ACHN (cell line): ENCODE measurements at places on chromosomes 12 and 14.

GRCh38 chr12:57539134-57539768 is 7.7 kb downstream of the DCTN2 start:
- DNase-seq, result no peak

- no peak for DNase-seq
Measured at GRCh38 chr12:34339922-34340321, 317.6 kb downstream of the ALG10 start.

GRCh38 chr12:29867823-29868222 is 84.1 kb upstream of the TMTC1 start:
- DNase-seq, result no peak

GRCh38 chr12:94089891-94090290 is 58.5 kb upstream of the PLXNC1 start:
- no peak for DNase-seq

GRCh38 chr14:102370305-102370809 is 7.6 kb downstream of the TECPR2 start:
- no peak for DNase-seq

DNA sequence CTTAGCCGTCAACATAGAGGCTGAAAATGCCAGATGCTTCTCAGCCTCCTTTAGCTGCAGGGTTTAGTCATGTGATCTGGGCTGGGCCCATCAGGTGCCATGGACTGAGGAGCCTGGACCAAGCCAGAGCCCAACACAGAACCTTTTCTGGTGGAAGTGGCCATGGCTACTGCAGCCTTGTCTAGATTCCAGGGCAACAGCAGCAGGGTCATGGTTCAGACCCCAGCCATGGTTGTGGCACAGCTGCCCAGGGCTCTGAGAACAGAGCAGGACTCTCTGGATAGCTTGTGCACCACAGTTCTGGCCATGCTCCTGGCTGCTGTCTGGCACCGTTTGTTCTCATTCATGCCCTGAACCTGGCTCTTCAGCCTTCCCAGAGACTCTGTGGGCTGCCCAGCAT is 47.0 kb upstream of the PTGR2 start:
- DNase-seq, result no peak

DNA sequence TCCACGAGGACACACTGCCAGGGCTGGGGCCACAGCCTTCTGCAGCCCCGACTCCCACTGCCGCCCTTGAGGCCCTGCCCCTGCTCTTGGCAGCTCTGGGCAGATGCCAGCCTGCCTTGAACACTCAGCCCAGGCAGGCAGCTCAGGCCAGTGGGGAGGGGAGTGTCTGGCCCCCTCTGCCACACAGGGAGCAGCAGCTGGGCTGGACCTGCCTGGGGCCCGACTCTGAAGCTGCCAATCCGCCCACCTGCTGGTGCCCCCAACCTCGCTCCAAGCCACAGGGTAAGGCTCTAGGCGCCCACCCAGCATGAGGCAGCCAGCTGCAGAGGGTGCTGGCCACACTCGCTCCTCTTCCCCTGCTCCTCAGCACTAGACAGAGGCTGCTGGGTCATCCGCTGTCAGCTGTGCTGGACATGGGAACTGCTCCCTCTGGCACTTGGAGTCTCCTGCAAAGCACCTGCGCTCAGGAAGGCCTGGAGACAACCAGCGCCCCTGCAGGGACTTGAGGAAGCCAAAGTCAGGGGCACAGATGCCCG is 24.6 kb upstream of the NUDT14 start:
- DNase-seq, result peak; percentile 16

DNA sequence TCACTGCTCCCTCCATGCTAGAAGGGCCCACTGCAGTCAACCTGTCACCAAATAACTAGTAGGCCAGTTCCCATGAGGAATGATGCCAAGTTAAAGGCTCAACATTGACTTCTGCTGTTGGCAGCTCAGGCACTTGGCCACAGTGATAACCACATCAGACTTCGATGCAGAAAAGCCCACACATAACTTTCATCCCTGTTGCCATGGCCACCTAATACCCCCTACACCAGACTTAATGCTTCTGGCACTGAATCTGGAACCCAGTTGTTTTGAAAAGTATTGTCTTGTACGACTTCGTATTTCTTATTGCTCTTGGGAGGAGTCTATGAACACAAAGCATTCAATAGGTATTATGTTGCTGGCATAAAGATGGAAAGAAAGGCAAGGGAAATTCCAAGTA is 44.3 kb upstream of the HELB start:
- DNase-seq, result no peak

DNA sequence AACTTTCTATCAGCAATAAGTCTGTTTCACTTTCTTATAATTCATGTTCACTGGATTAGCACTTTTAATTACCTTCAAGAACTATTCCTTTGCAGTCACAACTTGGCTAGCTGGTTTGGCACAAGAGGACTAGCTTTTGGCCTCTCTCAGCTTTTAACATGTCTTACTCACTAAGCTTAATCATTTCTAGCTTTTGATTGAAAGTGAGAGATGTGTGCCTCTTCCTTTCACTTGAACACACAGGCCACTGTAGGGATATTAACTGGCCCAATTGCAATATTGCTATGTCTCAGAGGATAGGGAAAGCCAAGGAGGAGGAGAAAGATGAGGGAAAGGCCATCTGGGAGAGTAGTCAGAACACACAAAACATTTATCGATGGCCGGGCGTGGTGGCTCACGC is 92.7 kb downstream of the PRICKLE1 start:
- DNase-seq, result no peak

- peak; percentile 34 for DNase-seq
Measured at GRCh38 chr14:90518941-90519256, 122.1 kb downstream of the CALM1 start.

GRCh38 chr14:96567289-96567899 is 65.2 kb downstream of the PAPOLA start:
- peak; percentile 19 for DNase-seq

- no peak for DNase-seq
Measured at GRCh38 chr12:113445544-113446171, 23.5 kb downstream of the SDSL start.

DNA sequence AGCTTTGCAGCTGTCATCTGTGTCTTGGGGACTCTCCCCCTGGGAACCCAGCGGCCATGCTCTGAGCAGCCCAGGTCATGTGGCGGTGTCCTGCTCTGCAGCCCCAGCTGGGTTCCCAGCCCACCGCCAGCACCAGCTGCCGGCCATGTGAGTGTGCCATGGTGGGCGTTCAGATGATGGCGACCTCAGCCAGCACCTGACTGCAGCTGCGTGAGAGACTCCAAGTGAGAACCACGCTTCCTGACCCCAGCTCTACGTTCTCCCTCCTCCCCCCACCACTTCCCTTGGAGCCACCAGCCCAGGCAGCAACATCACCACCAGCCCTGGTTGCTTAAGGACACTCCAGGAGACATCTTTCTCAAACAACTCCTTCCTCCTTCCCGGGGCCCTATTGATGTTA is 68.8 kb downstream of the SLC24A4 start:
- no peak for DNase-seq

DNA sequence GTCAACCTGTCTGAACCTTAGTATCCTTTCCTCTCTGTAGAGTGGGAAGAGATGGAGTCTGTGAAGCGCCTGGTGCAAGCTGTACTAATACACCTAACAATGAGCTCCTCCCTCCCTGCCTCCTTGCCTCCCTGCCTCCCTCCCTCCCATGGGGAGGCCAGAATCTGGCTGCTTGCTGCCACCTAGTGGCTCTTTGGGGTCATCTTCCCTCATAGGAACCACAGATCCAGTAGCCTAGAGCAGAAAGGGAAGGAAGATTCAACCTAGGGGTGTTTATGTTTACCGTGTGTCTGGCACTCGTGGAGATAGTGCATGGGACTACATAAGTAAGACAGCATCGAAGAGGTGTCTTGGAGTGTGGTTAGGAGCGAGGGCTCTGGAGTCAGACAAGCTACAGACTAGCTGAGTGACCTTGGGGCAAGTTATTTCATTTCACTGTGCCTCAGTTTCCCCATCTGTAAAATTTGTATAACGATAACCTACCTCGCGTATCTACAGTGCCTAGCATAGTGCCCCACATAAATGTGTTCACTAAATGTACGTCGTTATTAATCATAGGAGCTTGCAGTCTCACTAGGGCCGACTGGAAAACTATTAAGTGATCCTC is 35.5 kb upstream of the TSPAN9 start:
- DNase-seq, result peak; percentile 92

- DNase-seq, result no peak
Measured at GRCh38 chr14:52014601-52015267, 25.4 kb downstream of the RTRAF start.

- DNase-seq, result no peak
Measured at GRCh38 chr14:26206640-26207039, 391.2 kb downstream of the NOVA1 start.

DNA sequence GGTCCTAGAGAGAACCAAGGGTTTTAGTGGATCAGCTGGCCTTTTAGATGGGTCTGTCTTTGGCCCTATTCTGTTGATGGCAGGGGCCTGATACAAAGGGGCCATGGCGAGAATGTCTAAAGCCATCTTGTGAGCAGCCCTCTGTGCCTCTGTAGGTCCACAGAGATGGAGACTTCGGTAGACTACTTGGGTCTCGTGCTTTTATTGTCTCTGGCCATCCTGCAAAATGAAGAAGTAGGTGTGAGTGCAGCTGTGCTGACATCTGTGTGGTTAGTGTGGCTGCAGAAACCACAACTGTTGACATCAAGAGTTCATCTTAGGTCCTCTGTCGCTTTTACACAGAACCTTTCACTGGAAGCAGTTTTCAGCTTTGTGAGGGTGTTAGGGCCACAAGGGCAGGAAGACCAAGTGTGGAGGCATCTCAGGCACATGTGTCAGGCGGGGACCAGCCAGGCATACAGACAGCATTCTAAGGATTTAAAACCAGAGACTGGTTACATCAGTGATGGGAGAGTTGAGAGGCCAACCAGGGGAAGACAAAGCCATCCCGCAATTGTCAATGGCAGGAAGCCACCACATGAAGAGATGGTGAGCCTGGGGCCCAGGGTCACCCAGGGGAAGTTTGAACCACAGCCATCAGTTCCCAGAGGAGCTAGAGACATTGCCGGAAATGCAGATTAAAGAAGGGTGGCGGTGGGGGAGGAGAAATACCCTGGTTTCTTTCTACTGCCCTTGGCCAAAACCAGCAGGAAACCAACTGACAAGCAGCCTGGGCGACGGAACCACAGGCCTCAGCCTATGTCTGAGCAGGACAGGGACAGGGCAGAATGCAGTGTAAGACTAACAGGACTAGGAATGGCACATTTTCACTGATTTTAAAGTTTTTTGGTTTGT is 13.0 kb upstream of the TPCN1 start:
- DNase-seq, result no peak

DNA sequence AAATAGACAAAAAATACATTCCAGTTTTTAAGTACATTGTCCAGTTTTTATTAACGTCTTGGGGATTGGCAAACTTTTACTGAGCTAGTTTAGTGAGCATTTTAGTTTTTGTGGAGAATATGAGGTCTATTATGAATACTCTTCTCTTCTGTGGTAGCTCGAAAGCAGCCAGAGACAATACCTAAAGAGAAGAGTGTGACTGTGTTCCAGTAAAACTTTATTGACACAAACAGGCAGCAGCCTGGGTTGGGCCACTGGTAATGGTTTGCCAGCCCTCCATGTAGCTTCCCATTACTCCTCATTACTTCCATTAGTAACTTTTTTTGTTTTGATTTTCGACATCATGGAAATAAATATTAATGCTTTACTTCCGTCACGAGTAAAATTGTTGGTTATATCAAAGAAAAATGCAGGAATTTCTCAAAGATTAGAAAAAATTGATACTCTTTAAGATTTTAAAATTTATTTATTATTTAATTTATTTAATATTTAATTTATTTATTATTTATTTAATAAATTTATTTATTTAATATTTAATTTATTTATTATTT is 19.6 kb downstream of the RMST start:
- DNase-seq, result no peak

GRCh38 chr12:24904871-24905270 is 44.0 kb downstream of the BCAT1 start:
- no peak for DNase-seq

- no peak for DNase-seq
Measured at GRCh38 chr12:114562654-114563053, 121.3 kb downstream of the TBX3 start.

- no peak for DNase-seq
Measured at GRCh38 chr12:49563951-49564685, 3.8 kb downstream of the MCRS1 start.

GRCh38 chr14:79961197-79961596 is 250.1 kb downstream of the DIO2 start:
- no peak for DNase-seq

GRCh38 chr12:10174986-10175614 is 3.2 kb upstream of the OLR1 start:
- no peak for DNase-seq

- no peak for DNase-seq
Measured at GRCh38 chr12:89101440-89101839, 250.9 kb downstream of the DUSP6 start.

DNA sequence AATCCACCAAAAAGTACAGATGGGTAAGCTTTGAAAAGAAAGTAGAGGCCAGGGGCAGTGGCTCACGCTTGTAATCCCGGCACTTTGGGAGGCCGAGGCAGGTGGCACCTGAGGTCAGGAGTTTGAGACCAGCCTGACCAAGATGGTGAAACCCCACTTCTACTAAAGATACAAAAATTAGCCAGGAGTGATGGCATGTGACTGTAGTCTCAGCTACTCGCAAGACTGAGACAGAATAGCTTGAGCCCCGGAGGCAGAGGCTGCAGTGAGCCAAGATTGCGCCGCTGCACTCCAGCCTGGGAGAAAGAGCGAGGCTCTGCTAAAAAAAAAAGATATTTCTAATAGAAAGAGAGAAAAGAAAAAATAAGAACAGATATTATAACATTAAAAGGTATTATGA is 134.2 kb upstream of the SLCO1C1 start:
- no peak for DNase-seq

- DNase-seq, result no peak
Measured at GRCh38 chr14:95659293-95659989, 26.8 kb upstream of the TCL1B start.

DNA sequence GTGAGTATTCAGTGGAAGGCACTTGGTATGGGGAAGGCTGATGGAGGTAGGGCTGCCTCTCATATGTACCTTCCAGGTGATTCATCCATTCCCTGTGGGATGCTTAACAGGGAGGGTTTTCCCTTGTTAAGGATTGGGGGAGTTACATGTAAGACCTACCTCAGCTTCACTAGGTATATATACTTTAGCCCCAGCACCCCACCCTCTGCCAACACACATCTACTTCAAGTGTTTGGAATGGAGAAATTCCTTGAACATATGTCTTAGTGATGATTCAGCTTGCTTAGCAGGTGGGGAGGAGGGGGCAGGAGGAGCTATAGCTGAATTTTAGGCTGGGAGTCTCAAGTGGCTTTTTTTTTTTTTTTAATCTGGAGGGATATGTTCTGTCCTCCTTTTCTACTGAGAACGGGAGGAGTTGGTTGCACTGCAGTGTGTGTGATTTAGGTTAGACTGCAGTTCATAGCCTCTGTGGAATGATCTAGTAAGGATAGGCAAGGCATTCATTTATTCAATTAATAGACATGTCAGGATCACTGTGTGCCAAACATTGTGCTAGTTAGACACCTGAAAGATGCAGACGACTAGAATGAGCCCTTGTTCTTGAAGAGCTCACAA is 1.7 kb downstream of the PIP4K2C start:
- no peak for DNase-seq

DNA sequence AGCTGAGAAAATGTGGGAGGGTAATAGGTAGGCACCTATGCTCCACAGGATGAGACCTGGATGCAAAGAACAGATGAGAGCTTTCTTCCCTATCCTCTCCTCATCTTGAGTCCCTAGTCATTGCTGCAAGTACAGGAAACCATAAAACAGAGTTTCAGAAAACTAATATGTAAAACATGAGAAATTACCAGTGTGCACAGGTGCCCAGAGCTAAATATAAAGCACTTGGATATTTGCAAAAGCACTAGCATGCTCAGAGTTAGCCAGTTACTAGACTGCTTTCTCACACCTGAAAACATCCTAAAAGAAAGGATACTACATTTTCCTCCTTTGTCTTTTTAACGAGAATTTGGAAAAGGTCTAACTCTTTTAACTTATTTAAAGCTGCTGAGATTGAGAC is 324.3 kb downstream of the DAD1 start:
- DNase-seq, result no peak
